Thymus (tissue), 14 donors: ENCODE measurements at places on chromosomes 2 and 18. TPM values are rescaled to one million over a fixed set of nuclear protein-coding genes. Genes with fewer than 3 reads are reported as not detected.

The RUFY4 gene
- total RNA-seq, result 2.6 TPM

DNA sequence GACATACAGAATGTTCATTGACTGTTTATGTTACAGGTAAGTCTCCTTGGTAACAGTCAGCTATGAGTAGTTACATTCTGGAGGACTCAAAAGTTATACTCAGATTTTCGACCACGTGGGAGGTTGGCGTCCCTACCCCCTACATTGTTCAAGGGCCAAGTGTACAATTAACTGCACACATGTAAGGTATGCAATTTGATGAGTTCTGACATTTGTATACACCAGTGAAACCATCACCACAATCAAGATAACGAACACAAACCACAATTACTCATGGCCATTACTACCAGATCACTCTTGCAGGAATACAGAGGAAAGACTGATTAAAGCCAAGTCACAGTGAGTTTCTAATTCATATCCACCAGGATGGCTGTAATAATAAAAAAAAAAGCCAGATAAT, 39.6 kb upstream of the LDLRAD4 start:
- no peaks in the 10 kb centered on the region for H3K27me3 ChIP-seq
- H3K4me3 ChIP-seq, result no peak overlapping the region
- DNase-seq, result no peak

DNA sequence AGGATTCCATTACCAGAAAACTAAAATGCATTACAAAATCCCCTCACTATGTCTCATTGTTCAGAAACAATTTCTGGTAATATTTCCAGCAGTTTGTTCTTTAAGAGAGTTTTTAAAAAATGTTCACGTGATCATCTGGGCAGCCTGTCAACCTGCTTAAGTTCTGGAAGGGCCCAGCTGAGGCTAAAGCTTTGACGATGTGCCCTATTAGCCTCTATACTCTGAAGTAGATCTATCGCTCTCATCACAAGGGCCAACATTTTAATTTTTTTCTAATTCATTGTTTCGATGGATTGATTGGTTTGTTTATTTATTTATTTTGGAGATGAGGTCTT, 205.8 kb downstream of the PRKCE start:
- no peak overlapping the region for H3K27ac ChIP-seq
- no peaks in the 10 kb centered on the region for H3K36me3 ChIP-seq
- no peak overlapping the region for H3K4me3 ChIP-seq
- H3K27me3 ChIP-seq, result no peaks in the 10 kb centered on the region

The CXCR1 gene
- 0.24 TPM for total RNA-seq
